ENCODE measurements at places on chromosomes 2 and 18. TPM values are rescaled to one million over a fixed set of nuclear protein-coding genes. Genes with fewer than 3 reads are reported as not detected.

The TRIM54 gene
- 1.6 TPM for total RNA-seq

The PSTPIP2 gene
- 0.11 TPM for total RNA-seq

- peaks cover 11% of the 10 kb centered on the region for H3K4me1 ChIP-seq
- H3K36me3 ChIP-seq, result peaks cover 12% of the 10 kb centered on the region
- no peak for DNase-seq
These were observed 1.9 kb upstream of the ANKRD39 start for GRCh38 chr2:96859681-96860064.

DNA sequence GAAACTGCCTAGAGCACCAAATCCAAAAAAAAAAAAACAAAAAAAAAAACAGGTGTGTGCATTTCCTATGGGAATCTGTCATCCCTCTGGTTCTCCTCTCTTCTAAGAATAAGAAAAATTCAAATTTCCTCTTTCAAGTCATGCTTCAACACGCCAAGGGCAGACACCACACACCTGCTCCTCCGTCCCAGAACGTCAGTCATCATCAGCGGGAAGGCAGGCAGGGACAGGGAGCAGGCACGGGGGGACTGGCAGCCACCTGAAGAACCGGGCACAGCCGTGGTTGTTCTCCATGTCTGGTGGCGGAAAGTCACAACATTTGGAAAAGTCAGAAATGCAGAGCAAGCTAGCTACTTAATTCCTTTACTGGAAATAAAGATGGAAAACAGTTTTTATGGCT is 214.8 kb downstream of the IKZF2 start:
- H3K27me3 ChIP-seq, result no peaks in the 10 kb centered on the region
- peaks cover 30% of the 10 kb centered on the region for H3K4me1 ChIP-seq
- DNase-seq, result no peak
- H3K4me3 ChIP-seq, result no peak overlapping the region
- no peak overlapping the region for H3K27ac ChIP-seq
- H3K36me3 ChIP-seq, result no peaks in the 10 kb centered on the region

DNA sequence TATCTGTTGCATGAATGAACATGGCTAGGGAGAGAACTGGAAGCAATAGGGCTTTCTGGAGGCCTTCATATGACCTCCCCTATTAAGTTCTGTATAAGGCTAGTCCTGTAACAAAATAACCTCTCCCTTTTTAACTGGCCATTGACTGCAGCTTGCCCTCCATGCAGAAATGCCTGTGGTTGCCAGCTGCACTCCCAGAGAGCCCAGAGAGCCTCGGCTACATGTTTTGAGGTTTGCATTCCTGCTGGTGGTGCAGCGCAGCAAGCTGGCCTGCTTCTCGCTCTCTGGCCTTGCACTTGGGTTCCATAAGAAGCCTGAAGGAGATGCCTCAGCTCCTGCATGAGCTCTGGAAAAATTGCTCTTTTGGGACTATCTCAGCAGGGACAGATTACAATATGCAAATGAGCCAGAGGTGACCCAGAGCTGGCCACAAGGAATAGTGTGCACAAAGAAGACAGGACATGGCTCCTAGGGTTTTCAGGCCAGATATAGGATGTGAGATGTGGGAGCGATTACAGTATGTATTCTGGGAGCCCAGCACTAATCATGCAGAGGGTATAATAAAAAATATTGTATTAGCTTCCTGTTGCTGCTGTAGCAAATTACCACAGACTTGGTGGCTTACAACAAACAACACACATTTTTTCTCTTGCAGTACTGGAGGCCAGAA is 186.7 kb downstream of the INSIG2 start:
- no peak overlapping the region for H3K27ac ChIP-seq
- no peaks in the 10 kb centered on the region for H3K27me3 ChIP-seq
- H3K4me3 ChIP-seq, result no peak overlapping the region
- H3K4me1 ChIP-seq, result no peaks in the 10 kb centered on the region
- DNase-seq, result no peak

DNA sequence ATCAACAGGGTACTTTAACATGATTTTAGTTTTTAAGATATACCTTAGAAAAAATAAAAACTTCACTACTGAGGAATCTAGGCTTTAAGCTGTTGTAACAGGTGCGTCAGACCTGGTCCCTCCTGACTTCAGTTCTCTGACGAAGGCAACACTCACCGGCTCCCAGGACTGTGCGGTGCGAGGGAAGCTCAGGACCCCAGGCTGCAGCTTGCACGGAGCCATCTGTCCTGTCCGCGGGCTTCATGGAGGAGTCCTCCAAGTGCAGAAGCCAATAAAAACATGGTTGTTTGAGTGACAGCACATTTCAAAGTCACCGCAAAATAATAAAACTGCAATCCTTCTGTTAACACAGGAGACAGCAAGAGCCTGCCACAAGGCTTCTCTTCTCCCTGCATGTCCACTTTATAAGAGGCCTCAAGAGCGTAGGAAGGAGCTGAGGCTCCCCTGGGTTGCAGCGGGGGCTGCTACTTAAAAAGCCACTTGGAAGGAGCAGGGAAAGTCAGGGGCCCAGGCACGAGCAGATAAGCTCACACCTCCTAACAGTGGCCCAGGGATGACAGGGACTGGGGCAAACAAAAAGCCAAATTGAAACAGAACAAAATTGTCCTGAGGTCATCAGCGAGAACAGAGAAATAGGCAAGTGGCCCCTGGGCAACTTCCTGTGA is 4.6 kb downstream of the HJURP start:
- no peak overlapping the region for H3K27ac ChIP-seq
- peaks cover 80% of the 10 kb centered on the region for H3K36me3 ChIP-seq
- no peaks in the 10 kb centered on the region for H3K27me3 ChIP-seq
- H3K4me1 ChIP-seq, result peaks cover 17% of the 10 kb centered on the region
- H3K4me3 ChIP-seq, result no peak overlapping the region
- no peak for DNase-seq

The ANKRD29 gene
- total RNA-seq, result 31.0 TPM

GRCh38 chr2:88680916-88681315 is 10.6 kb upstream of the RPIA start:
- no peak for DNase-seq
- H3K4me3 ChIP-seq, result no peak overlapping the region
- no peaks in the 10 kb centered on the region for H3K4me1 ChIP-seq
- no peaks in the 10 kb centered on the region for H3K36me3 ChIP-seq
- no peaks in the 10 kb centered on the region for H3K27me3 ChIP-seq
- H3K27ac ChIP-seq, result no peak overlapping the region

GRCh38 chr18:55869556-55870501 is 281.8 kb upstream of the TCF4 start:
- peak overlapping the region; percentile 38 for H3K27ac ChIP-seq
- H3K4me3 ChIP-seq, result no peak overlapping the region
- peaks cover 20% of the 10 kb centered on the region for H3K4me1 ChIP-seq
- H3K27me3 ChIP-seq, result no peaks in the 10 kb centered on the region
- no peaks in the 10 kb centered on the region for H3K36me3 ChIP-seq

The ALLC gene
- not detected for total RNA-seq

DNA sequence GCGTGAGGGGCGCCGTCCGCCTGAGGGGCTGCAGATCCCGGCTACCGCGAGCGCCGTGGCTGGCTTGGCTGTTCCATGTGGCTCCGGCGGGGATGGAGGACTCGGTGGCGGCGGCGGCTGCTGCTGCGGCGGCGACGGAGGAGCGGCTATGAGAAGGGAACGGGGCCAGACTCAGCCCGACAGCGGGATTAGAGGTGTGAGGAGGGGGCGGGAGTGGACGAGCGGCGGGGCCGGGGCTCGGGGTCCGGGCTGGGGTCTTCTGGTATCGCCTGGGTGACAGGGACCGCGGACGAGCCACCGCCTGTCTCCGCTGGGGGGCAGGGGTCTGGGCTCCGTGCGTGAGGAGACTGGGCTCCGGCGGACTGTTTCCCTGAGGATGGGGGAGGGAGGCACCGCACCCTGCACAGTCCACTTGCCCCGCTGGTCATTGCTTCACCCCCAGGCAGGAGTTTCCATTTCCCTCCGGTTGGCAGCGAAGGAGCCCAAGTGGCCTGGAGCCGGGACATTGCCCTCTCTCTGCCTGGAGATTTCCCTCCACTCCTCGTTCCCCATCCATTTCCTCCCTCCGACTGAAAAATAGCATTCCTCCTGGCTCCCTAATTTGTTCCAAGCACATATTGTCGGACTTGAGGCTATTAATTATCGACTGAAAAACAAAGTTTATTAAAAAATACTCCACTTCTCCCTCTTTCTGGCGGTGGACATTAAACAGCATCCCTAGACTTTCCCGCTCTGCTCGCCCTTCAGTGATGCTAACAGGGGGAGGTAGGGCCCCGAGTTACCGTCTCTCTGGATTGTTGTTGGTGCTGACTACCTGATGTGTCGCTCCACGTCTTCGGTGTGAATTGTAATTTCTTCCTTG is 577 bp downstream of the EHBP1 start:
- peak; percentile 43 for DNase-seq
- H3K36me3 ChIP-seq, result peaks cover 26% of the 10 kb centered on the region
- H3K27ac ChIP-seq, result peak overlapping the region; percentile 31
- peak overlapping the region; percentile 76 for H3K4me3 ChIP-seq
- no peaks in the 10 kb centered on the region for H3K27me3 ChIP-seq
- H3K4me1 ChIP-seq, result peaks cover 42% of the 10 kb centered on the region

The THSD7B gene
- total RNA-seq, result under 0.01 TPM

- H3K4me3 ChIP-seq, result no peak overlapping the region
- H3K4me1 ChIP-seq, result peaks cover 3% of the 10 kb centered on the region
- no peak overlapping the region for H3K27ac ChIP-seq
These were observed 268.6 kb downstream of the EIPR1 start for GRCh38 chr2:3108710-3109702.

GRCh38 chr2:99448556-99448955 is 41.3 kb downstream of the REV1 start:
- peak; percentile 91 for DNase-seq
- H3K36me3 ChIP-seq, result peaks cover 16% of the 10 kb centered on the region
- no peaks in the 10 kb centered on the region for H3K27me3 ChIP-seq
- no peak overlapping the region for H3K4me3 ChIP-seq
- peaks cover 15% of the 10 kb centered on the region for H3K4me1 ChIP-seq

The ZNF516 gene
- total RNA-seq, result 1.7 TPM

- peaks cover 20% of the 10 kb centered on the region for H3K4me1 ChIP-seq
- no peaks in the 10 kb centered on the region for H3K27me3 ChIP-seq
- H3K27ac ChIP-seq, result no peak overlapping the region
- H3K36me3 ChIP-seq, result no peaks in the 10 kb centered on the region
These were observed 118.0 kb upstream of the TMEM200C start for GRCh38 chr18:6013171-6013810.

- no peaks in the 10 kb centered on the region for H3K36me3 ChIP-seq
- peak; percentile 96 for DNase-seq
- no peaks in the 10 kb centered on the region for H3K27me3 ChIP-seq
- H3K27ac ChIP-seq, result peak overlapping the region; percentile 91
These were observed 43.0 kb upstream of the CHMP1B start for GRCh38 chr18:11808001-11808855.

DNA sequence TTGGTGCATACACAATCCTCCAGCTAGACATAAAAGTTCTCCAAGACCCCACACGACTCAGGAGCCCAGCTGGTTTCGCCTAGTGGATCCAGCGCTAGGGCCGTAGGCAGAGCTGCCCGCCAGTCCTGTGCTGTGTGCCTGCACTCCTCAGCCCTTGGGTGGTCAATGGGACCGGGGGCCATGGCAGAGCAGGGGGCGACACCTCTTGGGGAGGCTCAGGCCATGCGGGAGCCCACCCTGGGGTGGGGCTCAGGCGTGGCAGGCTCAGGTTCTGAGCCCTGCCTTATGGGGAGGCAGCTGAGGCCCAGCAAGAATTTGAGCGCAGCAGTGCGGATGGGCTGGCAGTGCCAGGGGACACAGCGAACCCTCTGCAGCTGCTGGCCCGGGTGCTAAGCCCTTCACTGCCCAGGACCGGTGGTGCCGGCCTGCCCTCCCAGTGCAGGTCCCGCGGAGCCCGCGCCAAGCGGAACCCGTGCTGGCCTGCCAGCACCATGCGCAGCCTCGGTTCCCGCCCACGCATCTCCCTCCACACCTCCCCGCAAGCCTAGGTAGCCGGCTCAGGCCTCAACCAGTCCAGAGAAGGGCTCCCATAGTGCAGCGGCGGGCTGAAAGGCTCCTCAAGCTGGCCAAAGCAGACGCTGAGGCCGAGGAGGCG is 1566.6 kb upstream of the SLC39A10 start:
- no peak overlapping the region for H3K4me3 ChIP-seq
- H3K36me3 ChIP-seq, result no peaks in the 10 kb centered on the region
- no peak for DNase-seq
- H3K27ac ChIP-seq, result no peak overlapping the region

The HOXD1 gene
- not detected for total RNA-seq

The LRP2 gene
- not detected for total RNA-seq

- peaks cover 3% of the 10 kb centered on the region for H3K4me1 ChIP-seq
- H3K4me3 ChIP-seq, result no peak overlapping the region
- peak; percentile 8 for DNase-seq
These were observed 99.6 kb downstream of the PRPF40A start for GRCh38 chr2:152617456-152618192.

Data from PC-3 (cell line).